Activated CD4-positive, alpha-beta memory T cell treated with anti-CD3 and anti-CD28 coated beads, Interleukin-2, amount 10 ng/mL, durations not matched to agents 7 days and 5 days (primary cell): ENCODE measurements at places on chromosomes 11 and 22. TPM values are rescaled to one million over a fixed set of nuclear protein-coding genes. Genes with fewer than 3 reads are reported as not detected.
A peak's percentile ranks its signal among the peaks of the same experiment; 100 is the strongest.

Gene PGGHG
- 113 TPM for total RNA-seq

DNA sequence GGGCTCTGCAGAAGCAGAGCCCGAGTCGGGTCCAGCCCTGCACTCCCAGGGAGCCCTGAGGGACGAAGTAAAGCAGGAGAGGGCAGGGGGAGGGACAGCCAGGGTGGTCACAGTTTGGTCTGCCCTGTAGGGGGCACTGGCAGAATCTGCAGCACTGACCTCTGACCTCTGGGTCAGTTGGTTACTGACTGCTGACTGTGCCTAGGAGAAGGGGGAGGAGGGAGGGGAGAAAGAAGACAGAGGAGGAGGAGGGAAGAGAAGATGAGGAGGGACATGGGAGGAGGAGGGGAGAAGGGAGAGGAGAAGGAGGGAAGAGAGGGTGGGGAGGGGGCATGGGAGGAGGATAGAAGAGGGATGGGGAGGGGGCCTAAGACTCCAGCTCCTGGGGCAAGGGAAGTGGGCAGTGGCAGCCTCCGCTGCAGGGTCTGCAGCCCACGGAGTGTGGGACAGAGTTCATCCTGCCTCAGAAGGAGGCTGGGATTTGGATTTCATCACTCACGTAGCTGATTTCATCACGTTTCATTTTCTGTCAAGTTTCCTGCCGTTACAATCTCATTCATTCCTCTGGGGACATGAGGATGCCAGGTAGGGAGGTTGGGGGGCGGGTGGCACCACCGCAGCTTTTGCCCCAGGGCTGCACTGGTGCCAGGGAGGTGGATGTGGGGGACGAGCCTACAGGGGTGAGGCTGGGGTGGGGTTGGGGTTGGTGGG lies 55.2 kb downstream of the FLRT1 start:
- no peak for DNase-seq

Gene DTX4
- total RNA-seq = 0.48 TPM

- no peak for DNase-seq
Observed at GRCh38 chr22:49090853-49091135, 736.9 kb downstream of the BRD1 start.

DNA sequence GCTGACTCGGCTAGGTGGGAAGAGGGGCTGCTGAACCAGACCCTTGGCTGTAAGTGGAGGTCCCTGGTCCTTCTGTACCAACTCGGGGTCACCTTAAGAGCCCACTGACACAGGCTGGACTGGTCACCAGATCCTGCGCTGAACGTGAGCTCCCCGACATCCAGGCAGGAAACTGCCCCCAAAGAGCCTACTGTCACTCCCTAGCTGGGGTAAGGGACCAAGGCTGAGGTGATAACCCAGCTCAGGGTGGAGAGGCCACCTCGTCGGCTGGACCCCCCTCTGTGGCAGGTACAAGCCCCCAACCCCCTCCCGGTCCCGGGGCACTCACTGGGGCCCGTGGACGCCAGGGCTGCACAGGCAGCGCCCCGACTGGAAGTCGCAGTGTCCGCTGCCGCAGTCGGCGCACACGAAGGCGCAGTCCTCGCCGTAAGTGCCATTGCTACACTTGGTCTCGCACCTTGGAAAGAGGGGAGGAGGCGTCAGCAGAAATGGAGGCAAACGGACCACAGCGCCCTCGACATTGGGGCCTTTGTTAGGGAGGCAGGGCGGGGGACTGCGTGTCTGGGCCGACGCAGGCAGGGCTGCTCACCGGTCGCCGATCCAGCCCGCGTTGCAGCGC lies 7.4 kb downstream of the SCARF2 start:
- DNase-seq = no peak

GRCh38 chr11:646214-646613 lies 9.1 kb downstream of the DRD4 start:
- no peak for DNase-seq

GRCh38 chr11:826227-826621 lies 1.5 kb upstream of the CRACR2B start:
- no peak for DNase-seq

Gene TRPC6
- total RNA-seq = not detected

DNA sequence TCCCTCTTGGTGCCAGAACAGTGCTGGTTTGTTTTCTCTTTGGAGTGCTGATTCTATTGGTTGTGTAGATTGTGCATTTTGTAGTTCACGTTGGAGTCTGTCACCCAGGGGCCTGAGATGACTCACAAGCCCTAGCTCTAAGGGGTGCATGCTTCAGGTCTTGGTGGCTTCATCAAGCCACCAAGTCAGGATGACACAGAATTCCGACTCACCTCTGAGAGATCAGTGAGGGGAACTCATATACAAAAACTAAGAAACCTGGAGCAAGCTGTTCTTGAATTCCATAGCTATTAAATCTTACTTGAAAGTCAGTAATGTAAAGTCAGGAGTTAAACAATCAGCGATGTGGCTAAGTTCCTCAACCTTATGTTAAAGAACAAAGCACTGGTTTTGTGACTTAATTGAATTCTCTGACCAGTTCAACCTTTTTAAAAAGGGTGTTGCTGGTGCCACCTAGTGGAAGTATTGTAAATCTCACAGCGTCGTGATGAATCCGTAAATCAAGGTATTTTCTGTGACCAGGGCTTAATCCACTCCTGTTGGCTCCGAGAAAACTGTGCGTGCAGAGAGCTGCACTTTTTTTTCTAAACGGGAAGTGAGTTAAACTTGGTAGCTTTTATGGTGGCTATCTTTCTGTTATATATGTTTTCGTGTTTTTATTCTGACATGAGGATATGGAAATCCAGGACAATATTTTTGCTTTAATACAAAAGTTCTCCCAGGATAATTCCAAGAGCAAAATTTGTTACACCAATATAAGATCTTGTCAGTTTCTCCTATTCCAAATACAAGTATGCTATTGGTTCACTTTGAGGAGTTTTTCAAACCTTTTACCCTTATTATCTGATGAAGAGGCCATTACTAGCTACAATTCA lies 14.6 kb downstream of the MMP13 start:
- peak; percentile 34 for DNase-seq

GRCh38 chr11:95242845-95243605 lies 12.0 kb upstream of the SESN3 start:
- DNase-seq = no peak

Gene CATSPER1
- 0.58 TPM for total RNA-seq

DNA sequence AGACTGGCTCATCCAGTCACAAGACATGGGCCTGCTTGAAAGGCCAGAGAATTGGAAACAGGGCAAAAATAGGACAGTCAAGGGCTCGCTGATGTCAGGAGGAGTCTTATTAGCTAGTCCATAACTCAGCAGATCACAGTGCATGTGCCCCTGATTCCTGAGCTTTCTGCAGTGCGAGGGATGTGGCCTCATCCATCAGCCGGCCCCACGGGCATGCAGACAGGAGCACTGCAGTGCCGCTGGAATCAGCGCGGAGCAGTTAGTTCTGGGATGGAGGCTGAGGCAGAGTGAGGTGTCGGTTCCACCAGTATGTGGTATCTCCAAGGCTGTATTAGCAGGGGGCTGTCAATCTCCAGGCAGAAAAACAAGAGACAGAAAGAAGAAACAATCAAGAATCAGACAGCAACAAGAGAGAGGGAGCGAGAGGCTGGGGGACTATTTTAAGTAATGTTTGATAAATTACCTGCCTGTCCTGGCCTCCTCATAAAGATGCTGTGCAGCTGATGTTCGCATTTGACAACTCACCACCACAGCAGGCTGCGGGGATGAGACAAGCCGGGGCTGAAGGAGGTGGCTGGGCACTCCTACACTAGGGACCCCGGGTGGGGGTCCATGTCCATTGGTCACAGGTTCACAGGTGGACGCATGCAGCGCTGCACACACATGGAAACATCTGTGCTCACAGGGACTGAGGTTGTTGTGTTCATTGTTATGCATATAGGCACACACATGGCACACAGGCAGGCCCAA lies 167.2 kb downstream of the TRIM29 start:
- DNase-seq = no peak

Gene APOBEC3F
- total RNA-seq = 36.4 TPM

GRCh38 chr11:71182791-71183677 lies 69.3 kb downstream of the SHANK2 start:
- DNase-seq = no peak

DNA sequence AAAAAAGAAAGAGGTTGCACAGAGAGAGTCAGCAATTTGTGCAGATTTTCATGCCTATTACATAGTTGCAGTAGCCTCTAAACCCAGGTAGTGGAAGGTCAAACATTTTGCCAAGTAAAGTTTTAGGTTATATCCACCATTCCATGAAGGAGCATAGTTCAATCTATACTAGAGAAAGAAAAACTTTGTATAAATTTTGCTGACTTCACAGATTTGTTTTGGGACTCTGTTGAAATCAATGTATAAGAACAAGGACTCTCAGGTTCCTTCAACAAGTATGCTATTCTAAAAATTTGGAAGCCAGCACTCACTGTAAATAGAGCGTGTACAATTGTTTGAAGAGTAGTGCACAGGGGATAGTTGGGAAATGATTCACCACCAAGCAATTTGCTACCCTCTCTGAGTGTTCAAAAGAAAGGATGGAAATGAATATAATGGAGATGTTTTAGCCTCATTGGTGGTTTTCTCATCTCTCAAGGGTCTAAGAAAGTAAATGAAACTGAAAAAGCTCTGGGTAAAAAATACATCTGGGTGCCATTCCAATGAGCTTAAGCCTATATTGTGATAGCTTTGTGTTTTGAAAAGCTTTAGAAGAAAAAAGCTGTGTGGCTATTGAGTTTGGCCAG lies 508.4 kb upstream of the LUZP2 start:
- DNase-seq = no peak

Gene C11orf52
- not detected for total RNA-seq
